ENCODE measurements at places on chromosomes 11 and 22.

DNA sequence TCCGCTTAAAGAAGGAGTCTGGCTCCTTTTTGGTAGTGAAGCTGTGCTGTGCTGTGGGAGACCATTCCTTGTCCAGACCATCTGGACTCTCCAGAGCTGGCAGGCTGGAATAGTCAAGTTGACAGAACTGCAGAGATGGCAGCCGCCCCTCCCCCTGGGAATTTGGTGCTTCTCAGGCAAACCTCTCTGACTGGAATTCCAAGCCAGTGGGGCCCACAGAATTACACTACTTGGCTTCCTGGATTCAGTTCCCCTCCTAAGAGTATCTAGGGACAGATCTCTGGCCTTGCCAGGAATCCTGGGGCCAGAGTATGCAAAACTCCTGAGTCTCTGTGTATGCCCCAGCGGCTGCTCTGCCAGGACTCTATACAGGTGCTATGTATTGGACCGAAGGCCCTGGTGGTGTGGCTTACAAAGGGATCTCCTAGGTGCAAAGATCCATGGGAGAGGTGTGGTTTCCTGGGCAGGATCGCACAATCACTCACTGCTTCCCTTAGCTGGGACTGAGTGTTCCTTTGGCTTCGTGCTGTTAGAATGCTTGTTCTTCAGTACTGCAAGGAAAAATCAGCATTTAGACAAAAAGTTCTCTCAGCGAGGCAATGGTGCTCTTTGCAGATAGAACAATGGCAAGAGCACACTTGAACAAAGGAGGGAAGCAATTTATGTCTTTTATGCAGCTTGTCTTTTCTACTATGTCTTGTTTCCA is 86.8 kb downstream of the PRMT3 start:
- no peak for DNase-seq

- DNase-seq = no peak
Observed at GRCh38 chr11:2128511-2129307, 10.5 kb downstream of the IGF2 start.

- no peak for DNase-seq
Observed at GRCh38 chr11:11845071-11845470, 3.3 kb downstream of the USP47 start.

DNA sequence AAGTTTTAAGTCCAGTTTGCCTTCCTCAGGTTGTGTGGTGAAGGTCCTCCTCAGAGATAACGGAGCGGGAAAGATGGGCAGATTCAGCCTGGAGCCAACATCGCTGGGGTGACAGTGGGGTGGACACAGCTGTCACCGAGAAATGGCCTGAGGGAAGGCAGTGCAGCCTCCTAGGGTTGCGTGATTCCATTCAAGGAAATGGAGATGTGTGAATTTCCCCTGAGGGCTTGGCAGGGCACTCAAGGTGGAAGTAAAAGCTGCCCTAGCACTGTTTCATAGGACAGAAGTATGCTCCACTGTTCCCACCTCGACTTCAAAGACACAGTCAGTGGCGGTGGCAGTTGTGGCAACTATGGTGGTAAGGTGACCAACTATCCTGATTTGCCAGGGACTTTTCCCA is 15.4 kb upstream of the CAT start:
- no peak for DNase-seq

DNA sequence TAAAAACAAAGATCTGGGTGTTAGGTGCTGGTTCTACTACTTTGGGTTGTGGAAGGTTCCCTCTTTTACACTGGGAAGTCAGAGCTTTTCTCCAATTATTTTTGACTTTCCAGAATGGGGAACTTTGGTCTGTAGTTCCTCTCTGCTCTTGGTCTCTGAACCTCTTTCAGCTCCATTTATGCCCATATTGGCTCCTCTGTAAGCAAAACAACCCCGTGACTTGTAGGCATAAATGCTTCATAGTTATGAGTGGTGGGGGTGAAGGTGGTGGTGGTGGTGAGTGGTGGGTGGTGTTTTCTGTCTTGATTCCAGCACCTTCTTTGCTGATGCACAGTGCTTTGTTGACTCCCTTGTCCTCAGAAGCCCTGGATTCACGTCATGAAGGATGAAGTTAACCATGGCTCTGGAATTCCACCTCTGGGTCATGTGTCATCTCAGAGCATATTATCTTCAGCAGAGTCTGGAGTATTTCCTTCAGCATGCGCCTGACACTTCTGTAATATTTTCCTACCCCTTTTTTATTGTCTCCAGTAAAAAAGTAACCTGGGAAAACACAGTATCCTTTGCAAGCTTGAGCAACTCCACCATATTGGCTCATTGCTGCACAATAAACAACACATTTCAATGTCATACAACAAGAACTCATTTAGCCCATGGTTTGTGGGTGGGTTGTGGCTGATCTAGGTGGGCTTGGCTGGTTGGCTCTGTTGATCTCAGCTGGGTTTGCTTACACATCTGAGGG is 24.1 kb upstream of the GRK3 start:
- no peak for DNase-seq

DNA sequence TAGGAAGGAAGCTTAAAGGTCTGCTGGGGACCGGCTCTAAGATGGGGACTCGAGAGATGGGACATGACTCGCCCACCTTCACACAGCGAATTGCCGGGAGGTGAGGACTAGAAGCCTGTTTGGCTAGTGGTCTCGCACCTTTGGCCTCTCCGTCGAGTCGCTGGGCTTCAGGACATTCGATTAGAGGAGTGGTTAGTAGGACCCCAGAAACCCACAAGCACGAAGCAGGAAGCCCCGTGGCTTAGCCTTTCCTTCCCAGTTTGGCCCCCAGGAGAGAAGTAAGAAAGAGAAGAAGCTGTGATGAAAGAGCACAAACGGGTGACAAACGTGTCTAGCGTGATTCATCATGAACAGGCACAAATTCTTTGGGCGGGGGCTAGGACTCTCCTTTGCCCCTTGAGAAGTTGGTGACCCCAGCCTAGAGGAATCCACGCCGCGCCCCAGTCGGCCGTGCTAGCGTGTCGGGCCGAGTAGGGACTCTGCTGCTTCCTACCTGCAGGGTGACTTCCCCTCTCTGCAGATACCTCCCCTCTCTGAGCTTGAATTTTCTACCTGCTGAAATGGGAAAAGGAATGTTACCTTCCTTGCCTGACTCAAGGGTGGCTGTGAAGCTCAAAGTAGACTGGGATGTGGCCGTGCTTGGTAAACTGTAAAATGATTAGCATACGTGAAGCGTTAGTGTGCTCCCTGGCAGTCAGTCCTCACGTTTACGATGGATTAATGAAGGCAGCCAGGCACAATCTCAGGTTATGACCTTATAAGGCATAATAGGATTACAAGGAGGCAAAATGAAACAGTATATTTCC is 1.1 kb upstream of the ADM start:
- DNase-seq = no peak
